ENCODE measurements at places on chromosomes 2 and 18.

DNA sequence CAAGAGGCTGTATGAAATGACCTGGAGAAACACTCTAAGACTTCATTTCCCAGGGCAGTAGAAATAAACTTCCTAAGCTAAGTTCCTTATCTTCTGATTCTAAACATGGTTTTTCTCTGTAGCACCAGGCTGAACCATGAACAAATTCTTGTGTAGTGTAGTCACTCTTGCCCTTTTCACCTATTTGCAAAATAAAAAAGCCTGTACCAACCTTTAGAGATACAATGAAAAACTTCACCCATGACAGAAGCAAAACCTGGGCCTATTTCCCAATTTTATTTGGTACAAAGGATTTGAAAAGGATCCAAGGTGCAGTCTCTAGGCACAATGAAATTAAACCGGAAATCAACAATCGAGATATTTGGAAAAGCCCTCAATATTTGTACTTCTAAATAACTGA, 43.6 kb downstream of the POLR1A start:
- H3K27me3 ChIP-seq: no peaks in the 10 kb centered on the region
- no peak overlapping the region for H3K4me3 ChIP-seq
- H3K36me3 ChIP-seq: peaks cover 24% of the 10 kb centered on the region

- H3K27ac ChIP-seq: no peak overlapping the region
- H3K27me3 ChIP-seq: no peaks in the 10 kb centered on the region
Measured at GRCh38 chr2:152743002-152743401, 24.6 kb downstream of the ARL6IP6 start.

DNA sequence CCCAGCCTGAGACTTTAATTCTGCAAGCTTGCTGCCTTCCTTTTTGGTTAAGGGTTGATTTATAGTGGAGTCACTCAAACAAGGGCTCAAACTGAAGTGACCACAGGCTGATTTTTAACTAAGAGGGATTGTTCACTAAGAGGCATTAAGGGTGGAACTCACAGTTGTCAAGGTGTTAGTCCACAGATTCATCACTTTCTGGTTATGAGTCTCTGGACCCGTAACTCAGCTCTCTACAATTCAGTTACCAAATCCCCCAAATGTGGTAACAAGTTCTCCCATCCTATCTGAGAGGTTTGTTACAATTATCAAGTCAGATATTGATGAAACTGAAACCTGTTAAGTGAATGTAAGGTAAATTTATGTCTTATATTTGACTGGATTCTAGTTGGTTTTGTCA, 185.9 kb upstream of the KLHL14 start:
- H3K36me3 ChIP-seq: no peaks in the 10 kb centered on the region
- no peak for DNase-seq
- no peak overlapping the region for H3K4me3 ChIP-seq

DNA sequence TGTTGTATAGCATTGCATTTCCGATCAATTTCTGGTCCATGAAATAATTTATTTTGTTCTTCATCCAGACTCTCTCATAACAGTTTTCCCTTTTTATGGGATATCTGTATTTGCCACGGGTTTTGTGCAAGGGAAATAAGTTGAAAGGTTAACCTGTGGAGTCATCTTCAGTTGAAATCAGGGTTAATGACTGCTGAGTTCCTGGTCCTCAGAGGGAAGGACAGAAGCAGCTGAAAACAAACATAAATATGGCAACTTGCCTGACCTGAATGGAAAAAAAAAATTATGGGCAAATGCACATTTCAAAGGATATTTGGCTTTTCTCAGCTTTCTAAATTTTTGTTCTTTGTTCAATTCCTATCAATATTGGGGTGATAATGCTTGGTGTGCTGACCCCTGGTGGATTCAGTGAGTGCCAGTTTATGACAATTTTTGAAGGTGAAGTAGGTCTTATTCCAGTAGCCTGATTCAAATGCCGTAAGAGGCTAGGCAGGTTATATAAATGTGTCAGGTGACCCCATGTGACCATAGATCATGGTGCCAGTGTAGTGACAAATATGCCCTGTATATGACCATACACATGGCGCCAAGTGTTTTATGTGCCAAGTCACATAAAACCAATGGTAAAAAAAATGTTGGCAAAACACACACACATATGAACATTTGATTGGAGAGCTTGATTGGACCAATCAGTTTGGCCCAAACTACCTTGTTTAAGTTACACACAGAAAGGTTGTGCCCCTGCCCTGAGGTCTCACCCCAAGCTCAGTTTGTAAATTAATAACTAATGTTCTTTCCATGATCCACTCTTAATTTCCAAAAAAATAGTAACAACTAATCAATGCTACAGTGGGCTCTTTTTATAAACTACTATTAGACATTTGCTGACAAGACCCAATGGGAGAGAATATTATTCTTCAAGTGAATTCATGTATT, 47.6 kb upstream of the FAM124B start:
- DNase-seq: no peak
- H3K4me3 ChIP-seq: no peak overlapping the region
- no peaks in the 10 kb centered on the region for H3K36me3 ChIP-seq
- no peak overlapping the region for H3K27ac ChIP-seq
- no peaks in the 10 kb centered on the region for H3K27me3 ChIP-seq

DNA sequence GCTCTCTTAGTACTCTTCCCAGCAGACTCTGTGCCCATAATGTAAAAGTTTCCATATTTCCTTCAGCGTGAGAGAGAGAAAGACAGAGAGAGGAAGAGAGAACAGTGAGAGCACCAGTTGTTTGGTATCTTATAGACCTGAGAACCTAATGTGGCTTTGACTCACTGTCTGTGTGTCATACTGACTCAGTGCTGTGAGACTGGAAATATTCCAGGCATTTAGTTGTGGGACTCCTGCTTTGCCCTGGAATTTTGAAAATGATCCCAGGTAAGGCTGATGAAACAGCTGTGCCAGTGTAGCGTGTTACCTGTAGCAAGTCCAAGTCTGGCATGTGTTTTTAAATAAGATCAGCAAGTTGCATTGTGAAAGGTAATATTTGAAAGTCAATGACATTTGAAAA, 87.9 kb upstream of the KCNH7 start:
- no peaks in the 10 kb centered on the region for H3K36me3 ChIP-seq
- no peaks in the 10 kb centered on the region for H3K4me1 ChIP-seq
- H3K4me3 ChIP-seq: no peak overlapping the region
- no peak for DNase-seq
- no peak overlapping the region for H3K27ac ChIP-seq

DNA sequence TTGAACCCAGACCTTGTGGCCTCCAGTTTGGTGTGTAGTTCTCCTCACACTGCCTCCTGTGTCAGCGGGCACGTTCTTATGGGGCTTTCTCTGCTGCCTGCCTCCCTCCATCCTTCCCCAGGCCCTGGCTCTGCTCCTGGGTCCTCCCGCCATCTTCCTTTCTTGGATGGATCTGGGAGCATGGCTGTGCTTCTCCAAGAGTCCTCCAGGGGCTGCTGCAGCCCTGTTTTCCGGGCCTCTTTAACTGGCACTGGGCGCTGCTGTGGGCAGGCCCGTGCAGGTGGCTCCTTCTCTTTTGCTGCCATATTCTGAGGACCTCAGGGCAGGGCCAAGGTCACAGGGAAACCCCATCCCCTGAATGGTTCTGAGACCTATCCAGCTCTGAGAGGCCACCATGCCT, 17.8 kb downstream of the THNSL2 start:
- no peaks in the 10 kb centered on the region for H3K4me1 ChIP-seq
- H3K27ac ChIP-seq: no peak overlapping the region
- H3K27me3 ChIP-seq: no peaks in the 10 kb centered on the region
- H3K4me3 ChIP-seq: no peak overlapping the region

DNA sequence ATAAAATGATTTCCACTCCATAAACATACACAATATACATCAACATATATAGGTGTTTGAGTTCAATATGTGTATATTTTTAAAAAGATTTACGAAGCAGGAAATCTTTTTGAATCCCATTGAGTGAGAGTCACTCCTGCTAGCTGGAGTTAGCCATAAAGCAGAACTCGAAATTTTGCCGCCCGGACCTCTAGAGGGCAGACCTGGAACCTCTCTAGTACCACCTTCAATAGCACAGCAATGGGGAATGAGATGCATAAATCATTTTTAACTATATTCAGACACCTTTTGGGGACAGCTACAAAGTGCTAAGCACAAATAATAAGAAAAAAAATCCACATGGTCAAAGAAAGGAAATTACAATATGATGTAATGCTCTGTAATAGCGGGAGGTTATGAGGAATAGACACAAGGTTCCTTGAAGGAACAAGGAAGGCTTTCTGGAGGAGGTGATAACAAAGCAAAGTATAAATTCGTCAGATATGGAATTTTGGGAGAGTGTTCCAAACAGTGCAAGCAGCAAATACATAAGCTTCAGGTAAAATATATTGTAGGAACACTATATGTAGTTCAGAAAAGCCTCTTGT, 533.4 kb downstream of the ERBB4 start:
- no peak overlapping the region for H3K27ac ChIP-seq
- H3K4me3 ChIP-seq: no peak overlapping the region
- no peaks in the 10 kb centered on the region for H3K27me3 ChIP-seq
- no peaks in the 10 kb centered on the region for H3K4me1 ChIP-seq

DNA sequence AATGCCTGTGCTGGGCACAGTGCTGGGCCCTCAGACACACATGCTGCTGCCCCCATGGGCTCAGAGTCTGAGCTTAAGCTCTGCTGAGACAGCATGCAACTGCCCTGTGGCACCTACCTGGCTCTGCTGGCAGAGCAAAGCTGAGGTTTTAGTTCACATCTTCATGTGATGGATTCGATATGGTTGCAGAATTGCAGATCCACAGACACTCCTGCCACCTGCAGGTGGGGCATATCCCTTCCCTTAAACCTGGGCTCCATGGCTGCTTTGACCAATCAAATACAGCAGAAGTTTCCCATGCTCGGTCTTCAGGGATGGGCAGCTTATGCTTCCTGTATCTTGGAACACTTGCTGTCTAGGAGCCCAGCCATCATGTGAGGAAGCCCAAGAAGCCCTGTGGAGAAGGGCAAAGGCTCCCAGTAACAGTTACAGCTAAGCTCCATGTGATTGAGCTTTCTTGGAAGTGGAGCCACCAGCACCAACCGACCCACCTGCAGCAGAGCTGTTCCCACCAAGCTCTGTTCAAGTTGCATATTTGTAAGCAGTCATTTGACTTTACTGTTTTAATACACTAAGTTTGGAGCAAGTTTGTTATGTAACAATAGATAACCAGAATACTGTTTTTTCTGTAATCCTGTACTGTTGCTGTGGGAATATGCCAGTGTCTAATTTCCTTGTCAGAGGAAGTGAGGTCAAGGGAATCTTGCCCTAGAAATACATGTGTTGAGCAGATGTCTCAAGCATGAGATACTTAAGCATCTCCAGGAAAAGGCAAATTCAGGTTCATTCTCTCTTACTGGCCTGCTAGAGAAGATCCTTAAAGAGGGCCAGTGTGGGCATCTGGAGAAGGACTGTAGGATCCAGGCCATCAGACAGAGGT, 79.3 kb downstream of the SH3RF3 start:
- H3K4me1 ChIP-seq: peaks cover 26% of the 10 kb centered on the region
- no peak overlapping the region for H3K27ac ChIP-seq
- no peaks in the 10 kb centered on the region for H3K27me3 ChIP-seq
- no peak overlapping the region for H3K4me3 ChIP-seq

DNA sequence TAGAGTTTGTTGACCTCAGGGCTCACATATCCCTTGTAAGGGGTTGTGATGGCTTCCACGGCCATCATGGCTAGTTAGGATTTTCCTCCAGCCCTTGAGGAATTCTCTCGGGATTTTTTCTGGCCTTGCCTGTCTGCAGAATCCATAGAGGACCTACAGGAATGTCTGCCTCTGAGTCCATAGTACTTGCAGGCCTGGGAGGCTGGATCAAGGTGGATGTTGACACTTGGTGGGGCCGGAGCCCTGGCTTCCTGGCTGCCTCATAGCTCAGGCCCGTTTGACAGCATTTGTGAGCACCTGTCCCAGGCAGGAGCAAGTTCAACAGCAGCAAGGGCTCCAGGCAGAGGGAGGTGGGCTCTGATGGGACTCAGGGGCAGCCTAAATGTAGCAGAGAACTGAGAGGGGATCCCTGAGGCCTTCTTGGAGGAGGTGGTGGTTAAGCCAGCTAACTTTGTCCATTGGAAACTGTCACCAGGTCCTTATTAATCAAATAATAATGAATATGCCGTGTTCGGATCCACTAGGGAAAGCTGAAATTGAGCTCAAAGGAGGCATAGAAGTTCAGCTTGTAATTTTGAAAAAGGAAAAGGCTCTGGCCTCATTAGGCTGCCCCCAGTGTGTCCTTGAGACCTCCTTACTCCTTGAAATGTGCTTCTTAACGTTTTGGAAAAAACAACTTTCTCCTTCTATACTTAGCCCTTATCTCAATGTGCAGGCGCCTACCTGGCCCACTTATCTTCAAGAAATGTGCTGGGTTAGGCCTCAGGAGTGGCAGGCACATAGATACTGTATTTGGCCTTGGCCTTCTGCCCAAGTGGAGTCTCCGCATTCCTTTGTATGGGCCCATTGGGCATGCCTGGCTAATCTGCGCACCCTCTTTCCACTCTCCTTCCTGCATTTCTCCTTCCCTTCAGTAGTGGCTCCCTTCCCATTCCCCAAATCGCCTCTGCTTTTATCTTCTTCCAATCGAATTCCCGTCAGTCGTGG, 66.9 kb downstream of the HPCAL1 start:
- H3K4me3 ChIP-seq: no peak overlapping the region
- no peaks in the 10 kb centered on the region for H3K27me3 ChIP-seq
- no peaks in the 10 kb centered on the region for H3K4me1 ChIP-seq
- no peak overlapping the region for H3K27ac ChIP-seq

DNA sequence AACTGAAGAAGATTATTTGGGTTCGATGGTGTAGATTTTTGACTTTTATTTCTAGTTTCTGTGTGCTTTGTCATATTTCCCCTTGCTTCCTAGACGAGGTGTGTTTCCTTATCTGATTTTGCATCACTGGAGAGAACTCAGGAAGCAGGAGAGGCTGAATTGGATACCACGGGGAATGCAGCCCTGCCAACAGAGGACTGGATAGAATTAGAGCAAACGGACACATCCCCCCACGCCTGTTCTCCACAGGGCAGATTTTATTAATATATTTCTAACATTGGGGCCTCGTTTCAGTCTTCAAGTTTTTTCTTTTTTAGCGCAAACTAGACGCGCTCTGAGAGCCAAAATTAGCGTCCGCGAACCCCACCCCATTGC, 678 bp upstream of the VAPA start:
- H3K4me3 ChIP-seq: peak overlapping the region; percentile 99
- H3K4me1 ChIP-seq: peaks cover 27% of the 10 kb centered on the region
- no peaks in the 10 kb centered on the region for H3K36me3 ChIP-seq
- H3K27me3 ChIP-seq: no peaks in the 10 kb centered on the region
- DNase-seq: no peak
- peak overlapping the region; percentile 96 for H3K27ac ChIP-seq

DNA sequence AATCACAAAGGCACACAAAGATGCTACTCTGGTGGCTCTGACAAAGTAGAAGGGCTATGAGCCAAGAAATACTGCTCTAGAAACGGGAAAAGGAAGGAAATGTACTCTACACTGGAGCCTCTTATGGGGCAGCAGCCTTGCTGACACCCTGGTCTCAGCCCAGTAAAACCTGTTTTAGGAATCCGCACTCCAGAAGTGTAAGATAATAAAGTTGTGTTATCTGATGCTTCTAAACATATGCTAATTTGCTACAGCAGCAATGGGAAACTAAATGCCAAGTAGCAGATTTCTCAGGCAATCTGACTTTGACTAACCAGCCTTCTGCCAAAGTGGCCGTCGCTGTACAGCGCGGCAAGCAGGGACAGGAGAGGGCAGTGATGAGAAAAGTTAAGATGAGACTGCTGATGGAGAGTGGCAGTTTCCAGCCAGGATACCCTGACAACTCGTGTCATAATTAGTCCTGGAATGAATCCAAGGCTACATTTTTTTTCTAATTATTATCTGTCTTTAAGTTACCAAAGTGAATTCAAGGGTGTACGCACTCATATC, 99.0 kb downstream of the NETO1 start:
- no peaks in the 10 kb centered on the region for H3K27me3 ChIP-seq
- no peaks in the 10 kb centered on the region for H3K4me1 ChIP-seq
- no peak overlapping the region for H3K27ac ChIP-seq
- no peak for DNase-seq
- H3K36me3 ChIP-seq: no peaks in the 10 kb centered on the region
